ENCODE measurements at places on chromosomes 5 and 9.

GRCh38 chr5:132283423-132284043 is 10.7 kb upstream of the SLC22A4 start:
- no peak overlapping the region for H3K4me3 ChIP-seq
- no peaks in the 10 kb centered on the region for H3K4me1 ChIP-seq
- H3K27me3 ChIP-seq, result peaks cover 2% of the 10 kb centered on the region
- H3K27ac ChIP-seq, result no peak overlapping the region
- H3K36me3 ChIP-seq, result no peaks in the 10 kb centered on the region
- DNase-seq, result no peak

DNA sequence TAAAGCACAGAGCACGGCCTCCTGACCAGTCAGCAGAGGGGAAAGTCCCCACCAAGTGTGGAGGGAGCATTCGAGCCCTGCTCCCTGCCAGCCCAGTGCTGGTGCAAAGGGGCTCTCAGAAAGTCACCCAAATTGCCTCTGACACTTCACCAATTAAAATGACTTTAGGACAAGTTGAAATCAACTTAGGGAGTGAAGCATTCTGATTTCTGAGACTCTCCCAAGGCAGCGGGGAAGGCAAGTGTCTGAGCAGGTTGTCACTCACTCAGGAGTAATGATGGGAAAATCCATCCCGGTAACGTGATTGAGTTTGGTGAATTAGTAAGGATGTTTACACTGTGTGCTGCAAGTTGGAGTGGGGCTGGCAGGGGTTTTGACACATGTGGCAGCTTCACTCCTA is 73.7 kb downstream of the PCDH1 start:
- H3K27ac ChIP-seq, result no peak overlapping the region
- H3K27me3 ChIP-seq, result peaks cover 54% of the 10 kb centered on the region
- no peak for DNase-seq
- no peak overlapping the region for H3K4me3 ChIP-seq
- no peaks in the 10 kb centered on the region for H3K36me3 ChIP-seq

- DNase-seq, result no peak
- peaks cover 9% of the 10 kb centered on the region for H3K4me1 ChIP-seq
Observed at GRCh38 chr9:77021922-77022782, 2.7 kb downstream of the FOXB2 start.

- no peaks in the 10 kb centered on the region for H3K4me1 ChIP-seq
- H3K36me3 ChIP-seq, result no peaks in the 10 kb centered on the region
- no peak overlapping the region for H3K4me3 ChIP-seq
- no peak for DNase-seq
Observed at GRCh38 chr5:172658961-172659501, 18.0 kb downstream of the NEURL1B start.

- H3K4me1 ChIP-seq, result peaks cover 8% of the 10 kb centered on the region
- no peak overlapping the region for H3K27ac ChIP-seq
- H3K36me3 ChIP-seq, result peaks cover 16% of the 10 kb centered on the region
- H3K4me3 ChIP-seq, result no peak overlapping the region
Observed at GRCh38 chr9:137663584-137663983, 44.8 kb downstream of the EHMT1 start.

DNA sequence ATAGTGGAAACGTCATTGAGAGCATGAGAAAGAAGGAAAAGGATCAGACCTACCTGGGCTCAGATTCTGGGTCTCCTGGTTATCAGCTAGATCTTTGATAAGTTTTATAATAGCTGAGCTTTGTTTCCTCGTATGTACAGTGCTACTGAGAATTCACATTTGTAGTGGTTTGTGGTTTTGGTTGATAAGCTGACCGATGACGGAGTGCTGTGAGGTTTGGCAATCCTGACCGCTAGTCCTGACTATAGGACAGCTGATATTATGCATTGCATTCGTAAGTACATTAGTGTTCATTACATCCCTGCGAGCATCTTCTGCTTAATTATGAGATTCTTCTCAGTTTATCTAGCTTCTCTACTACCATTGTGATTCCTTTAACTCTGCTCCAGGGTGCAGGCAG is 190.7 kb upstream of the SLC27A6 start:
- H3K36me3 ChIP-seq, result no peaks in the 10 kb centered on the region
- H3K4me1 ChIP-seq, result peaks cover 13% of the 10 kb centered on the region
- no peak overlapping the region for H3K4me3 ChIP-seq
- no peak overlapping the region for H3K27ac ChIP-seq
- no peak for DNase-seq

DNA sequence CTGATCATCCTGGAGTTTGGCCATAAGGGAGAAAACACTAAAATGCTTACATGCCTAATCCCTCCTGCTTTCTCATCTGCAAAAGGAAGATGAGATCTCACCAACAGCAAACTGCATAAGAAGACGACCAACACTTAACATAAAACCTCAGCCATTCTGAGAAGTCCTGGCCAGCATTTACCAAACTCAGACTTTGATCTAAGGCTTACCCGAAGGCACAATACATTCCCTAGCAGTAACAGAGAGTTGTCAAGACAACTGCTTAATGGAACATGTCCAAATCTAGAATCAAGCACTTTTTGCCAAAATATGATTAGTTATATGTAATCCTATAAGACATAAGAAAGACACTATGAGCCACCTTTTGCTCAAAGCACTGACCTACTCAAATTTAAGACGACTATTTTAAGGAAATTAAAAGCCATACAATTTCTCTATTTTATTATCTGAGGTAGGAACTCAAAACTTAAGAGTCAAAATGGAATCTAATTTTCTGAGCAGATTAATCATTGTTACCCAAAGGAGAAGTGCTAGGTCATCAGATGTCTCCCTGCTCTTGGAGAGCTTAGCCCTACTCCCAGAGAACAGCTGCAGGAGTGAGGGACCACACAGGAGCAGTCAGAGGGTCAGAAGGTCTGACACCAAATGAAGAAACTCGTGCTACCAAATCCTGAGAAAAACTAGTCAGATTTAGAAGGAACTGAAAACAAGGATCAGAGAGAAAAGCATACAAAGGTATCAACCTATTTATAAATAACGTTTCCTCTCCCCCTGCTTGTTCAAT is 39.3 kb downstream of the EPB41L4A start:
- H3K27me3 ChIP-seq, result peaks cover 9% of the 10 kb centered on the region
- H3K36me3 ChIP-seq, result no peaks in the 10 kb centered on the region
- H3K4me1 ChIP-seq, result no peaks in the 10 kb centered on the region

DNA sequence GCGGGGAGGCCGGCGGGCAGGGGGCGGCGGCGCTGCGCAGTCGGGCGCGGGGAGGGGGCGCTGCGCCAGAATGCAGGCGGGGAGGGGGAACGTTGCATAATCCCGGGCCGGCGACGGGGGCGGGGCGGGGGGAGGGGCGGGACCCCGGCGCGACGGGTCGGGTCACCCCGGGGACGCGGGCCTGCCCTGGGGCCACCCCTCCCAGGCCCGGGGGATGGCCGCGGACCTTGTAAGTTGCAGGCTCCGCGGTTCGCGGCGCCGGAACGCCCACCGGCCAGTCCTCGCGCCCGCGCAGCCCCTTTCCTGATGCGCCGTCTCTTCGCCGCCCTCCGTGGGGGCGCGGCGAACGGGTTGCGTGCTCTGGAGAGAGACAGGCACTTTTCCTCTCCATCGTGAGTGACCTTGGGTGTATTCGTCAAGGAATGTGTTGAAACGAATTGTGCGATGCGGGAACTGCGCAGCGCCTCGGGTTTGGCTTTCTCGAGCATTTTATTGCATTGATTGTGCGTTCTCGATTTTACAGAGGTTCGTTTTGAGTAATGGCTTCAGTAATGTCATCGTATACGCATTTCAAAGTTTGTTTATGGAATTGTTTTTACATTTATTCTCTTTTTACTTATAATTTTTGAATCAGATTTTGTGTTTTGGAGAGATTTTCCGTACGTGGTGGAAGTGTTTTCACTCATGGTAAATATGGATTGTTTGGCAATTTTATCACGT is 802 bp downstream of the SPIN1 start:
- DNase-seq, result peak; percentile 35
- H3K36me3 ChIP-seq, result peaks cover 24% of the 10 kb centered on the region
- H3K27me3 ChIP-seq, result no peaks in the 10 kb centered on the region
- peaks cover 33% of the 10 kb centered on the region for H3K4me1 ChIP-seq
- H3K4me3 ChIP-seq, result peak overlapping the region; percentile 93

GRCh38 chr9:70031141-70031545 is 12.5 kb upstream of the MAMDC2 start:
- no peak for DNase-seq
- H3K27me3 ChIP-seq, result peaks cover 2% of the 10 kb centered on the region
- no peak overlapping the region for H3K27ac ChIP-seq
- H3K4me1 ChIP-seq, result no peaks in the 10 kb centered on the region
- H3K4me3 ChIP-seq, result no peak overlapping the region

DNA sequence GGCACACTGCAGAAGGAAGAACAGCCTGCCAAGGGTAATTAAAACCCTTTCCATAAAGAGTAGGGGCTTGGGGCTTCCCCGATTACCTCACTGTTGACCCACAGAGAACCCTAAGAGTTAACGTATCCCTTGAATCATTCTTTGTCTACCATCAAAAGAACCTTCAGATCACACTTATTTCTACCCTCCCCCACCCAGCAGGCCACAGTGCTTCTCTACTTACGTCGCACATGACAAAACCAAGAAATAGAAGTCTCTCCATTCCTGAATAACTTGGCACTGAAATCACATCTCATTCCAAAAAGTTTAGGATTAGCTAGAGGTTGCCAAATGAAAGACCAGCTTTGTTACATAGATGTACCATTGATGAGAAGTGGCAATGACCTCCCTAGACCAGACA is 268.7 kb upstream of the GAS1 start:
- peaks cover 1% of the 10 kb centered on the region for H3K27me3 ChIP-seq
- no peak overlapping the region for H3K27ac ChIP-seq
- H3K4me1 ChIP-seq, result no peaks in the 10 kb centered on the region
- no peaks in the 10 kb centered on the region for H3K36me3 ChIP-seq

DNA sequence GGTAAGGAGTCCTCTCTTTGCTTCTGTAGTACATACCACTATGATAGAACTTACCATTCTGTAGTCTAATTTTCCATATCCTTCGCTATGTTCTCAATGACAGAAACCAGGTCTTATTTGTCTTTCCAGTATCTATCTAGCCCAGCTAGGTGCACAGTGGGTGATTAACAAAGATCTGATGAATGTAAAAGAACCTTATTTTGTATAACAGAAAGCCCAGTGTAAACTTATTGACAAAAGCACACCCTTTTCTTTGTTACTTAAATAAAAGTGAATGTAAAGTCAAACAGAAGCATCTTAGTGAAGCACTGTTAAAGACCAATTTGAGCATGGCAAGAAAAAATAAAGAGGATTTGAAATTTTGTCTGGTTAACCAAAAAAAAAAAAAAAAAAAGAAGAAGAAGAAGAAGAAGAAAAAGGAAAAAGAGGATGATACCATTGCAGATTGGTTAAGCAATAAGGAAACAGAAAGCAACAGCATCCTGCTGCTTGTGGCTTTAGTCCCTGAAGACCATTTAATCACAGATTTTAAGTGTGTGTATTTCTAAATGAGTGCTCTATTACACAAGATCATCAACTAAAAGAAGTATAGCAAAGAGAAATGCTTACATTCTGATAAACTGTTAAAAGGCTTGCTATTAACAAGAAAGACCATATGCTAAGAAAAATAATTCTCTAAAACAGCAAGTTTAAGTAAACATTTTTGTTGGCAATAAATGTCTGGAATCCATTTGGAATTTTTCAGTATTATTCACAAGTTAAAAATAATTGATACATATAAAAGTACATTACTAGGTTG is 21.2 kb downstream of the MEGF9 start:
- H3K4me3 ChIP-seq, result no peak overlapping the region
- H3K4me1 ChIP-seq, result peaks cover 34% of the 10 kb centered on the region
- H3K27ac ChIP-seq, result no peak overlapping the region
- DNase-seq, result no peak
- peaks cover 3% of the 10 kb centered on the region for H3K36me3 ChIP-seq
- no peaks in the 10 kb centered on the region for H3K27me3 ChIP-seq

GRCh38 chr9:79470954-79471353 is 100.8 kb upstream of the TLE4 start:
- no peak overlapping the region for H3K4me3 ChIP-seq
- peaks cover 16% of the 10 kb centered on the region for H3K4me1 ChIP-seq

- H3K27ac ChIP-seq, result no peak overlapping the region
- no peak overlapping the region for H3K4me3 ChIP-seq
- no peak for DNase-seq
- H3K4me1 ChIP-seq, result peaks cover 9% of the 10 kb centered on the region
- no peaks in the 10 kb centered on the region for H3K27me3 ChIP-seq
Observed at GRCh38 chr5:39031041-39031440, 43.2 kb downstream of the RICTOR start.

DNA sequence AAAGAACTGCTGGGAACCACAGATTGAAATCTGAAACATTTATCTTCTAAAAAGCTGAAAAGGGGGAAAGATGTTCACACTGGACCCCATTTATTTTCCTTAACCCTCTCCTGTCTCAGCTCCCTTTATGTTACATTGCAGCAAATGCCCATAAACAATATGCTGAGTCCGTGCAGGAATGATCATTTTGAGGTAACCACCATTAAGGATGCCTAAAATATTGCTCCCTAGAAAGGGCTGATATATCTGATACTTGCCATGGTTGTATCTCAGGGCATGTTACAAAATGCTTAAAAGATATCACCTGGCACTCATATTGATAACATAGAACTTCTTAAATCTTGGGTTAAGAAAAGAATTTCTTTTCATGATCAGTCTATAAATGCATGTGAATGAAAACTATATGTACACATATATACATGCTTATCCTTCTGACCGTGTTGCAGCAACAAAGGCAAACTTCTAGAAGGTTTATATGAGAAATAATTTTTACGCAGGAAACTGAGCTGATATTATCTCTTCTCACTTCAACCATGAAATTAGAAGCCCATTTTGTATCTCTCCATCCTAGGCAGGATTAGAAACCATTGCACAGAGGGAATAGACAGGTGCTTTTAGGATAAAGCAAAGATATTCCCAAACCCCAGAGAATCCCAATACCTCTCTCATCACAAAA is 362.7 kb upstream of the SLC30A5 start:
- DNase-seq, result no peak
- H3K4me3 ChIP-seq, result no peak overlapping the region
- H3K27me3 ChIP-seq, result peaks cover 2% of the 10 kb centered on the region
- no peak overlapping the region for H3K27ac ChIP-seq
- peaks cover 3% of the 10 kb centered on the region for H3K4me1 ChIP-seq

DNA sequence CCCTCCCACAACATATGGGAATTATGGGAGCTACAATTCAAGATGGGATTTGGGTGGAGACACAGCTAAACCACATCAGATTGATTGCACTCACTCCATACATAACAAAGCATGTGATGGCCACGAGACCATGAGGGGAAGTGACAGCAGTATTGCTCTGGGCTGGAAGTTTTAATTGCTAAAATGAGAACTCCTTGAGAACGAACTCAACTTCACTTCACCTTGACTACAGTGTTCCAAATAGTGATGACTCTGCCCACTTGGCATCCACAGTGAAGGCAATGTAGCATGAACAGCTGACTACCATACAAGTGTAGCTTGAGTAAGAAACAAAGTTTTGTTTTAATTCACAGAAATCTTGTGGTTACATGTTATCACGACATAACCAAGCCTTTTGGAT is 739 bp upstream of the SPINK7 start:
- no peaks in the 10 kb centered on the region for H3K4me1 ChIP-seq
- no peaks in the 10 kb centered on the region for H3K36me3 ChIP-seq
- DNase-seq, result no peak
- no peak overlapping the region for H3K27ac ChIP-seq
- no peaks in the 10 kb centered on the region for H3K27me3 ChIP-seq

GRCh38 chr5:115243412-115243811 is 19.3 kb downstream of the PGGT1B start:
- peaks cover 9% of the 10 kb centered on the region for H3K4me1 ChIP-seq
- no peak for DNase-seq
- H3K36me3 ChIP-seq, result peaks cover 21% of the 10 kb centered on the region
- H3K27me3 ChIP-seq, result no peaks in the 10 kb centered on the region
- H3K4me3 ChIP-seq, result no peak overlapping the region

GRCh38 chr5:149550594-149551226 is 529 bp downstream of the CSNK1A1 start:
- H3K4me1 ChIP-seq, result peaks cover 23% of the 10 kb centered on the region
- no peak for DNase-seq
- H3K27me3 ChIP-seq, result no peaks in the 10 kb centered on the region
